Iris pigment epithelial cell (primary cell): ENCODE measurements at places on chromosomes 16 and 17.

DNA sequence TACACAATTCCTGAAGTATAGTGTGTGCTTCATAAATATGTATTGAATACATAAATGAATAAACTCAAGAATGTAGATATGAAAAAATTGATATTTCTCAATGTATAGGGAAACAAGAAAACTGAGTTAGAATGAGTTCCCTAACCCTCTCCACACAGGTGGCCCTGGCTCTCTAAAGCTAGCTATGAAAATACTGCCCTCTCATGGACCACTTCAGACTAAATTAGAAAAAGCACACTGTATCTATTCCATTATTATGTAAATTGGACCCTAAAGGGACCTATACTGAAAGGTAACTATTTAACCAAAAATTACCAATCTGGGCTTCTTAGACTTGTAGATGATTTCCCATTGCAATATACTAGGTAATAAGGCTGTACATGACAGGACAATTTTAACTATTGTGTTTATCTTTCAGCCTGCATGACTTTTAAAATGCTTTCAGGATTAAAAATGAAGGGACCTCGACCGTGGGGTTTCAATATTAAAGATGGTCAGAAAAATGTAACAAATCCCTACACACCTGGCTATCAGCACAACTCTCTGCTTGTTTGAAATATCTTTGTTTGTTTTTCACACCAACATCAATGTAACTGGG is 672.5 kb upstream of the KIF2B start:
- no peak for DNase-seq

GRCh38 chr17:11142231-11142630 is 98.8 kb upstream of the SHISA6 start:
- DNase-seq, result no peak

DNA sequence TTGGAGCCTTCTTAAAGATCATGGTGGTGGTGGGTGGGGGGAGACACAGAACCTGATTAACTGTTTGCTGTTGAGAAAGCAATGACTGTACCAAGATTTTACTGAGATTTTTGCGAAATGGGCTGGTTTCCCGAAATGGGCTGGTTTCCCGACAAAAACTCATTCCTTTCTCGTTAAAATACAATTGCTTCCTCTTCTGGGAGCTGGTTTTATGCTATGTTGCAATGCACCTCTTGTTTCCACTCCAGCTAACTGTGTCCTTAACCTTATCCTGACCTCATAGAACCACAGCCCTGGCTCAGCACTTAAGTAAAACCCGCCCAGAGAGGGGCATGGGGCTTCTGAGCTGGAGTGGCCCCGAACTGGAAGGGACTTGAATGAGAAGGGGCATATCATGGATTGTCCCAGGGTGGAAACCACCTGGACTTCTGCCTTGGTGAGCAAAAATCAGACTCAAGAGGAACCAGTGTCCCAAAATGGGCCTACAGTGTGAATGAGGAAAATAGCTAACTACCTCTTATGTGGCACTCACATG is 20.9 kb downstream of the FAM20A start:
- peak; percentile 94 for DNase-seq

DNA sequence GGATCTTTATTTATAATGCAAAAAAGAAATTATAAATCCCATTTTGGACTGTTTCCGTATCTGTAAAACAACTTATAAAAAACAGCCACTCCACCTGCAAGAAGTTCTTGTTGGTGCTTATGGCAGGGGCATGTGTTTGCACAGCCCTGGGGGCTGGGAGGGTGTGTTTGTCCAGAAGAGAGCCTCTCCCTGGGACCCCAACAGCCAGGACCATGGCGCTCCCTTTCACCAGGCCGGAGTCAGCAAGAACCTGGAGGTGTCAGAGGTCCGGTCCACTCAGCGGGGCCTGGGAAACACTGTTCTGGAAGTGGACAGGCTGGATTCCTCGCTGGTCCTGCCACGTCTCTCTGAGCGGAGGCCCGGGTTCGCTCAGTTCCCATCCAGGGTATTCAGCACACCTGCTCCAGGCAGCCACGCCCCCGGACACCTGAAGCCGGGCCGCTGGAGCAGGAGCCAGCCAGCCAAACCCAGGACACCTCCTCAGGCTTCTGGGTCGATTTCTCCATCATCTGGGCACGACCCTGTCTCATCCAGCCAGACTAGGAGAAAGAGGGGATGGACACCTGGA is 18.9 kb upstream of the GINS2 start:
- no peak for DNase-seq

DNA sequence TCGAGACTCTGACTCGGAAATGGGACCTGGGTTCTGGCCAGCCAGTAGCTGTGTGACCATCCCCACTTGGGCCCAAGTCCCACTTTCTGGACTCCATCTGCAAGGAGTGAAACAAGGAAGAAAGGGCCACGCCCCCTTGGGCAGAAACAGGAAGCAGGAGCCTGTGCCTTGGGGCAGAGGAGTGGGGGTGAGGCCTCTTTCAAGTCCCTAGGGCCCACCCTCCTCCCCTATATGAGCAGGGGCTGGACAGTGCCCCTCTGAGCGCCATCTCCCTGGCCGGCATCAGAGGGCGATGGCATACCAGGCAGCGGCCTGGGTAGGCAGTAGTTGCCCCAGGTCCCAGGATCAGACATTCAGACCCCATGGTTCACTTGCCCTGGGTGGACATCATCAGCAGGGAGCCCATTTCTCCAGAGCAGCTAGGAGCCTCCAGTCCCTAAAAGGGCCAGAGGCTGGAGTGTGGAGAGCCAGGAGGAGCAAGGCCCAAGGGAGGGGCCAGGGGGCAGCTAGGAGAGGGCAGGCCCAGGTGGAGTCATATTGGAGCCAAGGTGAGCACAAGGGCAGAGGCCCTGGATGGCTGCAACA is 7.1 kb downstream of the BCAR1 start:
- no peak for DNase-seq

DNA sequence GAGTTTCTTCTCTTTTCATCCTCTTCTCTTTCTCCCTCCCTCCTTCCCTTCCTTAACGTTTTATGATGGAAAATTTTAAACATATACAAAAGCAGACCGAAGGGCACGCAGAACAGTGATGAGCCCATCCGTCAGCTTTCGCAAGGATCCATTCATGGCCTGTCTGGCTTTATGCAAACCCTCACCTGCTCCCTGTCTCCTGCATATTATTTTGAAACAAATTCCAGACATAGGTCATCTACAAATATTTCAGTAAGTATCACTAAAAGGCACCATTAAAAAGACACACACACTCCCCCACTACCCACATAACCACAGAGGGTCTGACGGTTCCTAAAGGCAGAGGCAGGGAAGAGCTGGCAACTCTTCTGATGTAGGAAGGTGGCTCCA is 235.0 kb downstream of the NTN1 start:
- DNase-seq, result no peak

DNA sequence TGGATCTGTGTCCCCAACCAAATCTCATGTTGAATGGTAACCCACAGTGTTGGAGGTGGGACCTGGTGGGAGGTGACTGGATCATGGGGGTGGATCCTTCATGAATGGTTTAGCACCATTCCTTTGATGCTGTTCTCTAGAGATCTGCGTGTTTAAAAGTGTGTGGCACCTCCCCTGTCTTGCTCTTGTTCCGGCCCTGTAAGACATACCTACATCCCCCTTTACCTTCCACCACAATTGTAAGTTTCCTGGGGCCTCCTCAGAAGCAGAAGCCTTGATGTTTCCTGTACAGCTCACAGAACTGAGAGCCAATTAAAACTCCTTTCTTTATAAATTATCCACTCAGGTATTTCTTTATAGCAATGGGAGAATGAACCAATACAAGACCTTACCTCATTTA is 257.7 kb downstream of the XYLT1 start:
- DNase-seq, result no peak

- peak; percentile 76 for DNase-seq
Observed at GRCh38 chr17:35243561-35244340, 879 bp downstream of the SLFN5 start.

GRCh38 chr17:78797691-78798585 is 15.9 kb upstream of the CYTH1 start:
- DNase-seq, result no peak

- DNase-seq, result no peak
Observed at GRCh38 chr16:75065149-75065505, 51.5 kb downstream of the LDHD start.

GRCh38 chr16:87471278-87472141 is 21.3 kb downstream of the ZCCHC14 start:
- DNase-seq, result no peak

GRCh38 chr17:20852239-20852989 is 190.4 kb downstream of the USP22 start:
- peak; percentile 7 for DNase-seq

DNA sequence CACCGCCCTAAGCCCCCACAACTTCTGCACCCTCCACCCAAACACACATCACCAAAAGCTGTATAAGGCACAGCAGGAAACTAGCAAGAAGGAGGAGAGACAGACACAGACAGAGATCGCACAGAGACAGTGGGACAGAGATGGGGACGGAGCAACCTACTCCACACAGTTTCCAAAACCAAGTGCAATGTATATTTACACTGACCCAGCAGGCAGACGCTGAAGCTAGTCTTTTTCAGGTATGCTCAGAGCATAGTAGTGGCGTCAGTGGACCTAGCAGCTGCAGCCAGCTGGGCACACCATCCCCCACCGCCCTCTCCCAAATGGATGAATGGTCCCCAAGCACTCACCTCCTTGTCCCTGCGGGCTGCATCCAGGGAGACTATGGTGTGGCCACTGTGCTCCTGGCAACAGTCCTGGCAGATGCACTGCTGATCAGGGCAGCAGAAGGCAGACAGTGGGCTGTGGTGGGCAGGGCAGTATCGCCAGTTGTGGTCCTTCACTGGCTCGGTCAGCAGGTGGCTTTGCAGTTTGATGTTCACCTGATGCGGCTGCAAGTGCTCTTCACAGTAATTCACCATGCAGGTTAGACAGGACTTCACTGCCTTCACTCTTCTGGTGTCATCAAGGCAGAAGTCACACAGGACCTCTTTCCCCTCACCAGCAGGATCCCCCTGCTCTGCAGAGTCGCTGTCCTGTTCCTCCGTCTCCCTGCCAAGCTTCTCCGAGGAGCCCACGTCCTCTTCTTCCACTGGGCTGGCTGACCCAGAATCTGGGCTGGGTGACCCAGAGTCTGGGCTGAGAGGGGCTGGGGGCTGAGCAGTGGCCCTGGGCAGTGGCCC is 31.5 kb upstream of the FBXW10B start:
- DNase-seq, result no peak

DNA sequence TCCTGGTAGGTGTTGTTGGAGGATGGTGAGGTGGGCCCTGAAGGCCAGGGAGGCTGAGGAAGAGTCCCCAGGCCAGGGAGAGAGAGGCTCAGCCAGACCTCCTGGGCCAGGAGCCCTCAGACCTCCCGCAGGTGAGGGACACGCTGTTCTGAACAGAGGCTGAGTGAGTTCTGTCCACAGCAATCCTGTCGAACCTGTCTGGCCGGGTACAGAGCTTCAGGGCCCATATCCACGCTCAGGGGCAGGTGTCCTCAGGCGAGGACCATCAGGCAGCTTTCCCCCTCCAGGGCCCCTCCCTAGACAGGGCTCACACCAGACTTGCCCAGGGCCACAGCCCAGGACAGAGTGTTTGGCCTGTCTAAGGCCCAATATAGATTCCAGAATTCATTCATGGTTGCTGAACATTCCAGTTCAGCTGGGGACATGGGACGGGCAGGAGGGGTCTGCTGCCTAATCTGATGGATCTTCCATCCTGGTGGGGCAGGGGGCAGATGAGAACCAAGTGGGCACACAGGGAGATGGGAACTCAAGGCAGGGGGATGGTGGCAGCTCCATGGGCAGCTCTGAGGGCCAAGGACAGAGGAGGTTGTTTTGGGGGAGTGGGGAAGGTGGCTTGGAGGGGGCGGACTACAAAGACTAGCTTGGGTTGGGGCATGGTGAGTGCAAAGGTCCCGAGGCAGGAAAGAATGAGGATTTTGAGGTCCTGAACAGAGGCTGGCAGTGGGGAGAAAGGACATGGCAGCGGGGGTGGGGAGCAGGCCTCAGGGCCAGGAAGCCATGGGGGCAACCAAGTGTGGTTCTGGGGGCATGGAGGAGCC is 23.4 kb upstream of the MPRIP start:
- no peak for DNase-seq

DNA sequence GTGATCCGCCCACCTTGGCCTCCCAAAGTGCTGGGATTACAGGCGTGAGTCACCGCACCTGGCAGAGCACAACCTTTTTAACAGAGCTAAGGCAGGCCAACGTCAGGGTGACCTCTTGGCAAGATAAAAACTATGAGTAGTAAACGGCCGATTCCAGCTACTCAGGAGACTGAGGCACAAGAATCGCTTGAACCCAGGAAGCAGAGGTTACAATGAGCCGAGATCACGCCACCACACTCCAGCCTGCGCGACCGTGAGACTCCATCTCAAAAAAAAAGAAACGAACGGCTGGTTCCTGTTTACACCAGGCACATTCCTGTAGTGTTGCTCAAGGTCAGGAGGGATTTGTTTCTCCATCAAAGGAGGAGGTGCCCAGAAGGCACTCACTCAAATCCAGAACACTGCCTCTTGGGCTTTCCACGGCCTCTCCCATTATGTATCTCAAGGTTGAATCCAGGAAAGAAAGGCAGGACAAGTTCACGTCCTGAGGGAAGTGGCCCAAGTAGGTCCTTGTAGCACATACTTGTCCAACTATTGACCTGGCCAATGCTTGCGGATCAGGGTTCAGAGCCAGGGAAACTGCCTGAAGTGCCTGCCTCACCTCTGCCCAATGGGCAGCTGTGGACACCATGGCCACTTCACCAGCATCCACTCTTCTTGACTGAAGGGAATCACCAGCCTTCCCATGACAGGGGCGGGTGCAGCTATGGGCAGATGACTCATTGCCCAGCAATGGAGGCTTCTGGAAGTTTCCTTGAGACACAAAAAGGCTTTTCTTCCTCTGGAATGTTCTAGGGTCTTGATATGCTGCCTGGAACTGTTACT is 13.5 kb downstream of the KNOP1 start:
- peak; percentile 95 for DNase-seq

- DNase-seq, result no peak
Observed at GRCh38 chr17:28615260-28615940, 1.4 kb upstream of the RSKR start.

- DNase-seq, result peak; percentile 69
Observed at GRCh38 chr17:77312786-77313599, 172.2 kb downstream of the SEC14L1 start.

GRCh38 chr17:38447502-38448085 is 19.3 kb downstream of the ARHGAP23 start:
- no peak for DNase-seq

- peak; percentile 54 for DNase-seq
Observed at GRCh38 chr17:46194393-46195216, 1.4 kb upstream of the KANSL1 start.
